ENCODE measurements at places on chromosomes 4 and X.

DNA sequence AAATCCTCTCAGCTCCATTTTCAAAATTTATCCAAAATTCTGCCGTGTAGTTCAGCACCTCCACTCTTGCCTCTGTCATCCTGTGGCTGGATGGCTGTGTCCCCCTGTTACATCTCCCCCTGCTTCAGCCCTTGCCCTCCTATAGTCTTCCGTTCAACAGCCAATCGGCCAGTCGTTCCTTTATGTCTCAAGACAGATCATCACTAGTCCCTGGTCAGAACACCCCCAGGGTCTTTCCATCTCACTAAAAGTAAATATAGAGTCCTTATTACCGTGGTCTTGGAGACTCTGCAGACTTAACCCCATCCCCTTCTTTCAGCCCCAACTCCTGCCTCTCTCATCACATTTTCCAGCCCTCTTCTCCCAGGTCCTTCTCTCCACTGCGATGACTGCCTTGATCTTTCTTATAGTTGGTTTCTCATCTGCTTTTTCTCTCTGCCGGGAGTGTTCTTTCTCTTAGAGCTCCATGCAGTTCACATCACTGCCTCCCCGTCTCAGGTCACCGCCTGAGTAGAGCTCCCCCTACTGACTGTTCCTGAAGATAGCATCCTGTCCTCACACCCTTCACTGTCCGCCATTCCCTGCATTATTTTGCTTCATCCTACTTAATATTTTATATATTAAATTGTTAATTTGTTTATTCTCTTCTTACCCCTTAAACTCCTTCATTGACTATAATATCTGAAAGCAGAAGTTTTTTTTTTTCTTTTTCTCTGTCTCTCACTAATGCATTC is 736.9 kb upstream of the MAGEB2 start:
- DNase-seq = no peak

- DNase-seq = no peak
These were observed 47.3 kb upstream of the SCML1 start for GRCh38 chrX:17689971-17690409.

DNA sequence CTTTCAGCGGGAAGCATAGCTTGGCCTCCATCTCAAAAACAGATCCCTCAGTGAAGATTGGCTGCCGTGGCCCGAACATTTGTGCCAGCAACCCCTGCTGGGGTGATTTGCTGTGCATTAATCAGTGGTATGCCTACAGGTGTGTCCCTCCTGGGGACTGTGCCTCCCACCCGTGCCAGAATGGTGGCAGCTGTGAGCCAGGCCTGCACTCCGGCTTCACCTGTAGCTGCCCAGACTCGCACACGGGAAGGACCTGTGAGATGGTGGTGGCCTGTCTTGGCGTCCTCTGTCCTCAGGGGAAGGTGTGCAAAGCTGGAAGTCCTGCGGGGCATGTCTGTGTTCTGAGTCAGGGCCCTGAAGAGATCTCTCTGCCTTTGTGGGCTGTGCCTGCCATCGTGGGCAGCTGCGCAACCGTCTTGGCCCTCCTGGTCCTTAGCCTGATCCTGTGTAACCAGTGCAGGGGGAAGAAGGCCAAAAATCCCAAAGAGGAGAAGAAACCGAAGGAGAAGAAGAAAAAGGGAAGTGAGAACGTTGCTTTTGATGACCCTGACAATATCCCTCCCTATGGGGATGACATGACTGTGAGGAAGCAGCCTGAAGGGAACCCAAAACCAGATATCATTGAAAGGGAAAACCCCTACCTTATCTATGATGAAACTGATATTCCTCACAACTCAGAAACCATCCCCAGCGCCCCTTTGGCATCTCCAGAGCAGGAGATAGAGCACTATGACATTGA is 175.4 kb downstream of the FAT4 start:
- no peak for DNase-seq

DNA sequence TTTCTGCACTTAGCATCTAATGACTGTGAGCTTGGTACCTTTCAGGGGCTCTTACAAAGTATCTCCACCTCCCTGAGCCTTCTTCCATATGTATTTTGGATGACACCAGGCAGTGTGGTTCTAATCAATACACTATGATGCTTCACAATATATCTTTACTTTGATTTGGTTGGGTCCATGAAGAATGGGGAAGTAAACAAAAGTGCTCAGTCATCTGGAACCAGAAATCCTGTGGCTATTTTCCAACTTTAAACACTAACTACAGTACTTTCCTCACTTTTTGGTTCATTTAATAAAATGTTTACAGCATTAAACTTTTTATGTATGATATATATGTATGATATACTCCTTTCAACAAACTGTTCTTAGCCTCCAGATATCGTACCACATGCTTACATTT is 216.4 kb upstream of the AFF2 start:
- no peak for DNase-seq

- DNase-seq = no peak
These were observed 284.2 kb upstream of the F9 start for GRCh38 chrX:139246295-139246694.

DNA sequence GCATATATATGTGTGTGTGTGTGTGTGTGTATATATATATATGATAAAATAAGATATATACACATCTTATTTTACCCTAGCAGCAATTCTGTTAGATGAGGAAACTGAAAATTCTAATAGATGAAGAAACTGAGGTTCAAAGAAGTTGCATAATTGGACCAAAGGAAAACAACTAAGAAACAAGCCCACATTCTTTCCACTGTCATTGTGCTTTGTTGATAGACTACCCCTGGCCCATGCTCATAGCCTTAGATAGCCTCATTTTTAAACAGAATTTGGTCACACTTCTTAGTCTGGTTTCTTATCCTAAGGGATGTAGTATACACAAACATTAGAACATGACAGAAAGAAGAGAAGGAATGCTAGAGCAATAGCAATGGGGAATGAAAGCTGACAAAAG is 138.8 kb downstream of the NDST3 start:
- no peak for DNase-seq

GRCh38 chr4:153936121-153936520 is 147.2 kb upstream of the SFRP2 start:
- DNase-seq = no peak
